BE2C (cell line): ENCODE measurements at places on chromosomes 12 and 14.

DNA sequence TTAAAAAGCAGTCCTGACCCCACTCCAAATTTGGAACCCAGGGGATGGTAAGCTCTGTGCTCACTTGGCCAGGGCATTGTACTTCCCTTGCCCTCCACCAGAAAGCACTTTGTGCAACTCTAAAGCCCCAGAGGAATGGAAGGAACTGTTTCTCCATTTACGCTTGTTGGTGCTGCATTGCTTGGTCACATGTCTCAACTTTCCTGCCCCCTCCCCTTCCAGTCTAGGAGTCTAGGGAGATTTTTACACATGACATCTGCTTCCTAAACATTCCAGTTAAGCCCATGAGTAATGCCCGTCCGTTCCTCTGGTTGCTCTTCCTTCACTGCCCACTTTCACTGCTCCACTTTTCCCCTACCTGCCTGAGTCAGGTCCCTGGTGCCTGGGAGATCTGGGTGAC lies 92.6 kb upstream of the MAP1LC3B2 start:
- DNase-seq: no peak

- DNase-seq: peak; percentile 8
Measured at GRCh38 chr12:52212701-52213563, 20.1 kb upstream of the KRT7 start.

DNA sequence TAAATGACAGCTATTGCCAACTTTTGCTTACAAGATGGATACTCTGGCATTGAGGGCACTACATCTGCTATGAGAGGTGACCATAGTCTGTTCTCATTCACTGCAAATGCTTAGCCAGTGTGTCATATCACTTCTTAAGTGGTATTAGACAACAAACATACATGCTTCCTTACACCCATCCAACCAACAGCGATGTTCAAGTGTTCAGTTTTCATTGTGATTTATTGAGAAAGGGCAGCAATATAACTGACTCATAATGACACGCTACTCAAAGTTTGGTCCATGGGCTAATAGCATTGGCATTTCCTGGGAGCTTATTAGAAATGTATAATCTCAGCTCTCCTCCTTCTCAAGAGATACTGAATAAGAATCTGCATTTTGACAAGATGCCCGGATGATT lies 181.7 kb downstream of the NPAS3 start:
- no peak for DNase-seq

DNA sequence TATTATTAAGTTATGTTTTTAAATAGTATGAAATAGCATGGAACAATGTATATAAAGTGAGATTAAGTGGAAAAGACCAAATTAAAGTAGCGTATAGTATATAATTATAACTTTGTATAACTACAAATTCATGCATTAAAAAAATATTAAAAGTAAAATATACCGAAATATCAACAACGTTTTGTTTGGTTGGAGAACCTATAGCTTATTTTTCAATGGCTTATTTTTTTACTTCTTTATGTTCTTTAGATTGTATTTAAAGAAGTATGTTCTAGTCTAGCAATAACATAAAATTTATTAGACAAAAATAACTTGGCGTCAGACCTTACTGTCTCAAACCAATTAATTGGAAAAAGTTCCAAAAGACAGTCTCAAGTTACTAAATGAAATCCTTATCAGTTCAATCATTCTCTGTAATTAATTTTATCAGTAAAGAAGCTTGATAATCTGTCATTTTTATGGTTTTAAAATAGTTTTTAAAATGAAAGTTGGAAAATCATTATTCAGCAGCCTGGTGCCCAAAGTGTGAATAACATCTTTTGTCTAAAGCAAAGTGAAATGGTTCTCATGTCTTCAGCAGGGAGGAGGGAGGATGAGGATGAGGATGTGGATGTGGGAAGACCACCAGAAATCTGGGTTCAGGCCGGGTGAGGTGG lies 46.7 kb downstream of the IRAK3 start:
- no peak for DNase-seq

GRCh38 chr12:57844709-57845477 lies 1.6 kb downstream of the CTDSP2 start:
- DNase-seq: peak; percentile 64

GRCh38 chr14:51284241-51284640 lies 44.2 kb downstream of the TMX1 start:
- no peak for DNase-seq

GRCh38 chr12:111981987-111982386 lies 31.0 kb downstream of the TMEM116 start:
- DNase-seq: no peak

- no peak for DNase-seq
Measured at GRCh38 chr12:5488626-5488955, 56.7 kb downstream of the NTF3 start.

DNA sequence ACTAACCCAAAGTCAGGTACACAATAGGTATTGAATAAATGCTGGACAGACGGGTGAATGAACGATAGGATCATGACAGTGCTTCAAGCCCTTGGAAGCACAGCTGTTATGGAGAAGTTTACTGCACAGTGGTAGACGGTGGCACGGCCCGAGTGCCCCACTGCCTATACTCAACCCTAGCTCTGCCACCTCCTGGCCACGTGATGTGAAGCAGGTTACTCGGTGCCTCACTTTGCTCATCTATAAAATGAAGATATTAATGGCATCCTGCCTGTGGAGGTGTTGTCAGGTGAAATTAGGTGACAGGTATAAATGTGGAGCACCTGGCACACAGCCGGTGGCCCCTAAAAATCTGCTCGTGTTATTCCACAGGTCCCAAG lies 5.8 kb downstream of the ASB2 start:
- no peak for DNase-seq

- DNase-seq: no peak
Measured at GRCh38 chr12:32030151-32030550, 70.9 kb downstream of the RESF1 start.

GRCh38 chr14:41146391-41146790 lies 460.3 kb upstream of the LRFN5 start:
- no peak for DNase-seq

GRCh38 chr14:104891664-104892530 lies 26.8 kb downstream of the CEP170B start:
- DNase-seq: peak; percentile 8

DNA sequence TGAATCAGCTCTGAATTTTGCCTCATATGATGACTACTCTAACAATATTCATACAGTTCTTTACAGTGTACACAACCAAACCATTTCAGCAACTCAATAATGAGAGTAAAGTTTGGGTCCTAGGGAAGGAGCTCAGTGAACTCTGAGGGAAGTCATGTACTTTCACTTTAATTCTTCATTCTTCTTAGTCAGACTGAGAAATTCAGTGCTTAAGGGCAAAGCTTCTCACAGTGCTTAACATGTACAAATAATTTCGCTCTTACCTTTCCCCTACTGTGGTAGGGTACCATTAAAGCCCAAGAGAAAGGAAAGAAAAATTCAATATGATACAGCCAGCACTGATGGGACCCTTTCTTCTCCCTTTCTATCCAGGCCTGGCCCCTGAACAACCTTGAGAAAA lies 435.0 kb downstream of the NELL2 start:
- no peak for DNase-seq

GRCh38 chr12:46390881-46391280 lies 18.3 kb upstream of the SLC38A2 start:
- no peak for DNase-seq

- DNase-seq: no peak
Measured at GRCh38 chr14:102020058-102020971, 55.9 kb downstream of the DYNC1H1 start.

DNA sequence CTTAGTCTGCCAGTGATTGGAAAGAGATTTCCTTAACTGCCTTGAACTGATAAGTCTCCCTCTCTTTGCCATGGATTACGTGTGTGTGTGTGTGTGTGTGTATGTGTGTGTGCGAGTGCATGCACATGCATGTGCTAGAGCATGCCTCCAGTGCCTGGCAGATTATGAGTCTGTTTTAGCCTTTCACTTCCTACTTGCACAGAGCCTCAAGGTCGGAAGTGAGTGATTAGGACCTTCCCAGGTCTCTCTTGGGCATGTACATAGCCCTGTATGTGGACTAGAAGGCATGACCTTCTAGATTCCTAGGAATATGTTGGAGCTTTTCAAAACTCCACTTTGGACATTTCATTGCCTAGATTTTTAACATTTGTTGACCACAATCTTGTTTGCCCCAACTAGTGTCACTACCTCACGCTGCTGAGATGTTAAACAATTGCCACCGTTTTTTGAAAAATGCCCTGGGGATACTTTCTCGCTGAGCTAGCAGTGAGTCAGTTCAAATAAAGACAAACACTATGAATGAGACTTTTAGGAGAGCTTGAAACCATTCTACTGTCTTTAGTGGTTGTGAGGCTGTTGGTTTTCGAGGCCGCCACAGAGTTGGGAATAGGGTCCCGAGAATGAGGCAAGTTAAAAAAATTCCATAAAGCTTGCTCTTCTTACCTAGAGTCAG lies 28.2 kb downstream of the KIAA0586 start:
- DNase-seq: no peak

DNA sequence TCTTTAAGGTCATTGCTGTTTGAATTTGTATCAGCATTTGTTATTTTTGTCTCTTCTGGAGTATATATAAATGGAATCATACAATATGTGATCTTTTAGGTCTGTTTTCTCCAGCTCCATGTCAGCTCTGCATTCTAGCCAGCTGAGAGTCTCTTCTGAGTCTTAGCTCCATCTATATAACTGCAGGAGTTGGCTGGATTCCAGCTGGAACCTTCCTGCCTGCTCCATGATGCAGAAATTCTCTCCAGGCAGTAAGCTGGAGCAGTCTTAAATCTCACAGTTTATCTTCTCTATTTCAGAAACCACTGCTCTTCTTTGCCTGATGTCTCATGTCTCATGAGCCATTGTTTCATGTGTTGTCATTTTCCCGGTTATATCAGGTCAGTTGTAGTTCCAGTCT lies 827.6 kb downstream of the NRXN3 start:
- DNase-seq: peak; percentile 9

DNA sequence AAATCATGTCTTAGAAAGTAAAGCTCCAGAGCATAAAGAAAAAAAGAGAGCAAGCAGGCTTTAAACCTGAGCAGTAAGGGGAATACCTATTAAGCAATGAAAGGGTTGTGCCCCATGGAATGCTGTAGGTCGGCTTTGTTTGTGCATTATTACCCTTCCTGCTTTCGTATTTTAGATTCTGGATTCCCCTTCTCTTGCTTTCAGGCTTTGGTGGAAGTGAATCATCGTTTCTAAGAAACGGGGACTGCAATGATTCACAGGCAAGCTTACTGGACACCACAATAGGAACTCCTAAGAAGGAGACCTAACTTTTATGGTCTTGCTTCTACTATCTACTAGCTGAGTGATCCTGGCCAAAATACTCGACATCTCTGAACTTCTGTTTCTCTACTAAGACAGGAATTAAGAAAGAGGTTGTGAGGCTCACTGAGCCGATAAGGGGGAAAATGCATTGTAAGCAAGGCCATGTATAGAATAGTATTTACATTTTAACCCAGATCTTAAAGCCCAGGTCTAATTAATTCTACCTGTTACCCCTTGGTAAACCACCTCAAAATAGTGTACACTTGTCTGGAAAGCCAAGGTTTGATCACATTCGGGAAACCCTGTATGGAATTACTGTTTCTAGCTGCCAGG lies 1.2 kb upstream of the BMAL2 start:
- DNase-seq: no peak

GRCh38 chr12:31732926-31733548 lies 4.2 kb upstream of the AMN1 start:
- no peak for DNase-seq

GRCh38 chr14:24094841-24095270 lies 745 bp downstream of the PCK2 start:
- DNase-seq: no peak

DNA sequence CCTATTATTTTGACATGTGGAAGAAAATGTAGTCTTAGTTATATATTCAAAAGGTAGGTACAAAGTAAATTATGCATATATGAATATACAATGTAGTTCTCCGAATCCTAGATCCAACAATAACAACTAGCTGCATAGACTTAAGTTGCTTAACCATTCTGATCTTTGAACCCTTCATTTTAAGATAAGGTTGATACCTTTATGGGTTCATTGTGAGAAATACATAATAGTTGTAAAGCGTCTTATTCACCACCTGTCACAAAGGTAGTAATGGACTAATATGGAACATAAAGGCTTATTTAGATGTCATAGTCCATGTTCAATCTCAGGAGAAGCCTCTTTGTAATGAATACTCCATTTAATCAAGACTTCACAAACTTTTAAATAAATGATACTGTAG lies 263.6 kb downstream of the TMTC2 start:
- DNase-seq: no peak

DNA sequence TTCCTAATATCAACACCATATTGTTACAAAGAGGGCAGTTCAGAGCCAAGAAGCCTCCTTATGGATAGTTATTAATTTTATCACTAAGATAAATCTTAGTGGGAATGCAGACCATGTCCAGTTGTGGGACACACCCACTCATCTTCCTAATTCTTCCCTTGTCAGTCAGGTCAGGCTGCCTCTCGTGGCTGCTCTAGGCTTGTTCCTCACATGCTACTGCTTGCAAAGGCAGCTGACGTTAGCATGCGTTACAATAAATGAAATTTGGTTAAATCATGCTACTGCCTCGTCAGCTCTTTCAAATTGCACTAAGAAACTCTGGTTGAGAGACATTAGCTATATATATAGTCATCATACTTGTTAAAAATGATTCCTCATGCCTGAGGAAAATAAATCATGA lies 108.4 kb downstream of the CAND1 start:
- DNase-seq: no peak

DNA sequence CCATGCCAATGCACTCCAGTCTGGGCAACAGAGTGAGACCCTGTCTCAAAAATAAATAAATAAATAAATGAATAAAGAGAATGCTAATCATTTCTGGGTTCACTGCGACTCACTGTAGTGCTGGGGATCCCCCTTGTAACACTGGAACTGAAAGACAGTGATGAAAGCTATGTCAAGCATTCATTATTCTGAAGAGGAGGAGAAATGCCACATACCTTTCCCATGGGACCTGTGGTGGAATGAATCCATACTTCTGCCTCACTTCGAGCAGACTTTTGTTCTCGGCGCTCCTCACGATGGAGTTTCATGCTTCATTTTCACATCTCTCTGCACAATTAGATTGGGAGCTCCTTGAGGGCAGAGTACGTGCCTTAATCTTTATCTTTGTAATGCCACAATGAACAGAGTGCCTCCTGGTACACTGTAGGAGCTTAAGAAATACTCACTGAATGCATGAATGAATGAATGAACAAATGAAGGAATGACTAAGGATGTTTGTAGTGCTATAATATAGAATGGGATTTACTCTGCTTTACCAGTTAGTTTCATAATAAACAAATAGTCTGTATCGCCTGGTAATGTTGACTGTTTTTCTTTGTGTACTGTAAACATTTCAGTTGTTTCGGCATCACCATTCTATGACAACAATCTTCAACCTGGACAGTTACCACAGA lies 45.8 kb downstream of the DRAM1 start:
- no peak for DNase-seq

GRCh38 chr12:105822131-105823105 lies 316.3 kb downstream of the NUAK1 start:
- DNase-seq: no peak

GRCh38 chr12:104026841-104027599 lies 23.0 kb downstream of the GLT8D2 start:
- DNase-seq: no peak

DNA sequence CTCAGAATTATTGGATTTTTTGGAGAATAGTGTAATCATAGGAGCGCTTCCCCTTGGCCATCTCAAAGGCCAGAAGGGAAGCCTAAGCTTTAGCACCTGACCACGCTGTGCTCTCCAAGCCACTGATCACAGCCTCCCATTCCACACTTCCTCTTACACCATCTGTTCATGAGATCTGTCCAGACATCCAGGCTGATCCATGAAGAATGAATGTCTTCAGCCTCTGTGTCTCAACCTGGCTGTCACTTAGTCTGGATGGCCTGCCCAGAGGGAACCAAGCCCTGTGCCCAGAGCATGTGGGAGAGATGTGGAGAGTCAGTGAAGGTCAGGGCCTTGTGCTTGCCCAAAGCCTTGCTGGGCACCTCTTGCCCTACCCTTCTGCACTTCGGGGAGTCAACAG lies 40.5 kb downstream of the TSPAN11 start:
- DNase-seq: no peak
